ENCODE measurements at places on chromosomes 7 and 10.

DNA sequence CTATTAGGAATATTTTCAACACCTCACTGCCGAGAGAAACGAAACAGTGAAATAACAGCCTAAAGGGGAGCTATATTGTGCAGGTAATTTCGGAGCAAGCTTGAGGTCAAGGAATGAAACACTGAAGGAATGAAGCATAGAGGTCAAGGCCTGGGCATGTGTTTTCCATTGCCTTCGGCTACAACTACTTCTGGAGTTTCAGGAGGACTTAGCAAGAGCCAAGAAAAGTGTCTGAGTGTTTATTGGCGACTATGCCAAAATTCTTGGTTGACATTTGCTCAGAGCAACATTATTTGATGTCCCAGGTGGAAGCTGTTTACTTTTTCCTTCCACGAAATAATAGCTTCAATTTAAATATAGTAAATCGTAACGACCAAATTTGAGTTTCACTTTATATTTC lies 89.6 kb upstream of the IFRD1 start:
- H3K27ac ChIP-seq, result no peak overlapping the region
- DNase-seq, result no peak
- no peak overlapping the region for H3K4me3 ChIP-seq
- no peaks in the 10 kb centered on the region for H3K4me1 ChIP-seq
- no peaks in the 10 kb centered on the region for H3K36me3 ChIP-seq

- peaks cover 3% of the 10 kb centered on the region for H3K36me3 ChIP-seq
- H3K27me3 ChIP-seq, result no peaks in the 10 kb centered on the region
- H3K27ac ChIP-seq, result no peak overlapping the region
- no peak overlapping the region for H3K4me3 ChIP-seq
Measured at GRCh38 chr7:71191771-71192170, 59.8 kb downstream of the GALNT17 start.

- no peak for DNase-seq
- H3K27ac ChIP-seq, result peak overlapping the region; percentile 98
- peaks cover 35% of the 10 kb centered on the region for H3K36me3 ChIP-seq
- H3K4me3 ChIP-seq, result peak overlapping the region; percentile 80
- H3K4me1 ChIP-seq, result peaks cover 44% of the 10 kb centered on the region
Measured at GRCh38 chr7:41882745-41883420, 180.0 kb upstream of the INHBA start.

- no peak for DNase-seq
- H3K4me1 ChIP-seq, result no peaks in the 10 kb centered on the region
- no peaks in the 10 kb centered on the region for H3K36me3 ChIP-seq
- H3K27me3 ChIP-seq, result no peaks in the 10 kb centered on the region
- H3K27ac ChIP-seq, result no peak overlapping the region
- H3K4me3 ChIP-seq, result no peak overlapping the region
Measured at GRCh38 chr10:5830629-5831445, 17.6 kb upstream of the GDI2 start.

DNA sequence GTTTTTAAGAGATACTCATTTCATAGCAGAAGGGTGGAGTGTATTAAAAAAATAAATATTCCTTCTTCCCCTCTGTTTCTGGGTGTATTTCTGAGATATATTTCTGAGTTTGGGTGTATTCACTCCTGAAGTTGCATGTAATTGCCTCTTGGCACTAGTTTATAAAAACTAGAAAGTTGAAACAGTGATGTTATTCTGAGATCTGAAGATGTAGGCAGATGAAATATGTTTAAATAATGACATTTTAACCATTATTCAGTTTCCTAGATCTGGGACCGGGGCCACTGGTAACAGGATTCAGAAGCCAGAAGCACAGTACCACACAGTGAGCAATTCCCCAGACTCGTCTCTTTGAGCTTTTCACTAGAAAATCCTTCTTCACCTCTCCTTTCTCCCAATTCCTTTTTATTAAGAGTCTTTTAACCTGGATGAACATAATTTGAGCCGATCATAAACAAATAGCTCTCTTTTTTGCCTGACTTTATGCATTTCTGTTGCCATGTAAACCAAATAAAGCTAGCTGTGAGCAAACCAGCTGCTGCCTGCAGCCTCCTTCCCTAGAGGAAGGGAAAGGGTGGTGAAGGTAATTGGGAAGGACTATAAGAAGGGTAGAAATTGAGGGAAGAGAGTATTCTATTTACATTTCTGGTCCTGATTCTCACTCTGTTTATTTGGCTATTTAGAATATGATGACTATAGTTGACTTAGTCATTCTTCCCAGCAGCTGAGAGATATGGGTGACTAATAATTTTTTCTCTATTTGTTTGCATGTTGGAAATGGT lies 101.8 kb upstream of the STRIP2 start:
- no peaks in the 10 kb centered on the region for H3K27me3 ChIP-seq
- no peak overlapping the region for H3K4me3 ChIP-seq
- no peak overlapping the region for H3K27ac ChIP-seq
- H3K36me3 ChIP-seq, result no peaks in the 10 kb centered on the region
- DNase-seq, result no peak

GRCh38 chr10:945778-946177 lies 14.3 kb upstream of the LARP4B start:
- no peaks in the 10 kb centered on the region for H3K27me3 ChIP-seq
- DNase-seq, result no peak
- H3K4me3 ChIP-seq, result no peak overlapping the region

GRCh38 chr10:70685455-70685911 lies 13.2 kb downstream of the ADAMTS14 start:
- no peaks in the 10 kb centered on the region for H3K36me3 ChIP-seq
- H3K4me1 ChIP-seq, result no peaks in the 10 kb centered on the region
- H3K27ac ChIP-seq, result no peak overlapping the region
- no peak overlapping the region for H3K4me3 ChIP-seq
- no peaks in the 10 kb centered on the region for H3K27me3 ChIP-seq

- H3K4me1 ChIP-seq, result peaks cover 36% of the 10 kb centered on the region
- H3K27ac ChIP-seq, result no peak overlapping the region
- no peak for DNase-seq
- H3K36me3 ChIP-seq, result no peaks in the 10 kb centered on the region
- H3K27me3 ChIP-seq, result no peaks in the 10 kb centered on the region
- H3K4me3 ChIP-seq, result no peak overlapping the region
Measured at GRCh38 chr7:106423111-106423510, 138.3 kb upstream of the NAMPT start.

GRCh38 chr10:35739998-35740397 lies 97.9 kb upstream of the FZD8 start:
- no peak for DNase-seq
- H3K4me3 ChIP-seq, result no peak overlapping the region
- H3K27me3 ChIP-seq, result no peaks in the 10 kb centered on the region
- no peaks in the 10 kb centered on the region for H3K4me1 ChIP-seq
- H3K27ac ChIP-seq, result no peak overlapping the region

DNA sequence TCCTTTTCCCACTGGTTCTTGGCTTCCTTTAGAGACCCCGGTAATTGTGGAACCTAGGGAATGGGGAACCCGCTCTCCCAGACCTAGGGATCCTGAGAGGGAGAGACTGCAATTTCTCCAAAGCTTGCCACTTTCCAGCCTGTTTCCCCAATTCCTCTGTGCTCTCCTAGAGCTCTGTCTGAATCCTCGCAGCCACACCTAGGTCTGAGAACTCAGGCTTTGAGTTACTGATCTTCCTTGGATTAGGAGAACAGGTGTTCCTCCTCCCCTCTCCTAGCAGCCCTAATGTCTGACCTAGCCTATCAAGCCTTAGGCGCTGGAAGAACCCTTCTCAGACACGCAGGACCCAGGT lies 20.0 kb downstream of the WNT8B start:
- peaks cover 11% of the 10 kb centered on the region for H3K27me3 ChIP-seq
- peaks cover 37% of the 10 kb centered on the region for H3K4me1 ChIP-seq
- H3K27ac ChIP-seq, result peak overlapping the region; percentile 40
- H3K4me3 ChIP-seq, result peak overlapping the region; percentile 80
- no peak for DNase-seq

DNA sequence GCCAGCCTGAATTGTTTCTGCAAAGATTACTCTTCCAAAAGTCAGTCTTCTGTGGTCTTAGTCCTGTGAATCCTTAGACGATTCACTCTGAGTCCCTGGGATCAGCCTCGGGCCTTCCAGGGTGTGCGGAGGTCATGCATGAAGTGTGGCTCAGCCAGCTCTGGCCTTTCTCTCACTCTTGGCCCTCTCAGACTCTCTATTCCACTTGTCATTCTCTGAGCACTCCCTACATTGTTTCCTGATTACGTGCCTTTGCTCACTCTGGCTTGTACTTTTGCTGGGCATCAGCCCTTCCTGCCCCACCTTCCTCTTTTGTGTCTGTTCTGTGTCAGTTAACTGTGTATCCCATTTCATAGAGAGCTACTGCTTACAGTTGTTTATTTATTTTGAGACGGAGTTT lies 36.0 kb downstream of the CCNY start:
- no peak overlapping the region for H3K4me3 ChIP-seq
- no peak for DNase-seq
- H3K27ac ChIP-seq, result no peak overlapping the region
- peaks cover 40% of the 10 kb centered on the region for H3K4me1 ChIP-seq

GRCh38 chr7:144723301-144723700 lies 112.6 kb downstream of the TPK1 start:
- H3K36me3 ChIP-seq, result no peaks in the 10 kb centered on the region
- H3K27me3 ChIP-seq, result no peaks in the 10 kb centered on the region
- H3K4me3 ChIP-seq, result no peak overlapping the region
- no peaks in the 10 kb centered on the region for H3K4me1 ChIP-seq

GRCh38 chr7:158013085-158013668 lies 574.4 kb downstream of the PTPRN2 start:
- no peaks in the 10 kb centered on the region for H3K36me3 ChIP-seq
- H3K27me3 ChIP-seq, result peaks cover 2% of the 10 kb centered on the region
- H3K27ac ChIP-seq, result no peak overlapping the region
- no peaks in the 10 kb centered on the region for H3K4me1 ChIP-seq
- no peak for DNase-seq

DNA sequence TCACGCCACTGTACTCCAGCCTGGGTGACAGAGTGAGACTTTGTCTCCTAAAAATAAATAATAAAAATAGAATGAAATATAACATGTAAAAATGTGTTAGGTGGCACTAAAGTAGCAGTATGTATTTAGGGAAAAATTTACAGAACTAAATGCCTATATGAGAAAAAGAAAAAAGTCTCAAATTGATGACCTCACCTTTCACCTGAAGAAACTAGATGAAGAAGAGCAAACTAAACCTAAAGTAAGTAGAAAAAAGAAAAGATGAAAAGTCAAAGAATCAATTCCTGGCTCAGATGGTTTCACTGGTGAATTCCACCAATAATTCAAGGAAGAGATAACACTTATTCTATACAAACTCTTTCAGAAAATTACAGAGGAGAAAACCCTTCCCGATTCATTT lies 106.5 kb upstream of the NANOS1 start:
- no peaks in the 10 kb centered on the region for H3K36me3 ChIP-seq
- no peak overlapping the region for H3K4me3 ChIP-seq
- no peak for DNase-seq

GRCh38 chr10:93813507-93814465 lies 56.0 kb downstream of the LGI1 start:
- DNase-seq, result peak; percentile 23
- H3K27me3 ChIP-seq, result peaks cover 27% of the 10 kb centered on the region
- H3K27ac ChIP-seq, result no peak overlapping the region
- H3K4me3 ChIP-seq, result no peak overlapping the region
- H3K36me3 ChIP-seq, result no peaks in the 10 kb centered on the region
- no peaks in the 10 kb centered on the region for H3K4me1 ChIP-seq

GRCh38 chr10:633279-634245 lies 55.9 kb downstream of the DIP2C start:
- peaks cover 17% of the 10 kb centered on the region for H3K27me3 ChIP-seq
- no peak overlapping the region for H3K27ac ChIP-seq
- H3K36me3 ChIP-seq, result no peaks in the 10 kb centered on the region
- H3K4me3 ChIP-seq, result no peak overlapping the region
- no peaks in the 10 kb centered on the region for H3K4me1 ChIP-seq
- no peak for DNase-seq

DNA sequence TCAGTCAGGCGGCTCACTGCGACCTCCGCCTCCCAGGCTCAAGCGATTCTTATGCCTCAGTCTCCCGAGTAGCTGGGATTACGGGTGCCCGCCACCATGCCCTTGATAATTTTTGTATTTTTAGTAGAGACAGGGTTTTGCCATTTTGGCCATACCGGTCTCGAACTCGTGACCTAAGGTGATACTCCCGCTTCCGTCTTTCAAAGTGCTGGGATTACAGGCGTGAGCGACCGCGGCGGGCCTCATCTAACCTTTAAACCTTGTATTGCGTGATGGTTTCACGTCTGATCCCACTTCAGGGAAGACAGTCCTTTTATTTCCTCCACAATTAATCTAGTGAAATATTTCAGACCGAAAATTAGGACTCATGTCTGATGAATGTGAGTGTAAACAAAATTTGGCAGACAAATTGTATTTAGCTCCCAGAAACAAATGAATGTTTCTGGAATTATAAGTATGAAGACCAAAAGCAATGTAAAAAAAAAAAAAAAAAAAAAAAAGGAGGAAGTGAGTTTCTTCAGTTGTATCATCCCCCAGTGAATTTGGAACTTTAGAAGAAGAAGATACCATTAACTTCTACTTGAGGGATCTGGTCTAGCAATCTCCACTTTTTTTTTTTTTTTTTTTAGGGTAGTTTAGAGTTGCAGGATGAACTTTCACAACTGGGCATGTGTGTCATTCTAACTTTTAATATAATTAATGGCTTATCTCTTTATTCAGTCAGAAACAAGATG lies 1.6 kb downstream of the NUP42 start:
- peak overlapping the region; percentile 79 for H3K27ac ChIP-seq
- peaks cover 12% of the 10 kb centered on the region for H3K27me3 ChIP-seq
- peaks cover 29% of the 10 kb centered on the region for H3K4me1 ChIP-seq
- no peak for DNase-seq

DNA sequence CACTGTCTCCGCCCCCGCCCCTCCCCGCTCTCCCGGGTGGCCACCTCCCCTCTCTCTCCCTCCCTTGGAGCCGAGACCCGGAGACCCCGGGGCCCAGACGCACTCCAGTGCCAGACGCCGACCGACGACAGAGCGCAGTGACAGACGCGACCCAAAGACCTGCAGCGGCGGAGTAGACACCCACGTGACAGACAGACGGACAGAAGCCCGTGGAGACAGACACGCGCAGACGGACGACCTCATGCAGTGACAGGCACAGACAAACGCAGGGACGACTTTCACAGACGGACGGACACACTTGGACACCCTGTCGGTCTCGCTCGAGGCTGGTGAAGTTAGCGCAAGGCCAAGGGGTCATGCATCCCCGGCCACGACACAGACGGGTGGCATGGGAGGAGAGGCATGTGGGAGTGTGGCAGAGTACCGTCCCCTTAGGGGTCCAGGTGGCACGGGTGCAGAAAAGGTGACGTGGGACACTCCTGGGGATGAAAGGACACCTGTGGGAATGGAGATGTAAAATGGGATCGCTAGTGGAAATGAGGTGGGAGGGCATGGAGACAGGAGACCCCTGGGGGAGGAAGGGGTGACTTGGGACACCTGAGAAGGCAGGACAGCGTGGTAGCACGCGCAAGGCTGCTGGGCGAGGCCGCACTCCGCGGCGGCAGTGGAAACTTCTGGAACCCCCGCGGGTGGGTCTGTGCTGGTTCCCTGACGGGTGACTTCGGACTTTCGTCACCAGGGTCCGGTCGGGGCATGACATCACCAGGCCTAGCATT lies 456 bp upstream of the ACHE start:
- H3K4me1 ChIP-seq, result peaks cover 10% of the 10 kb centered on the region
- DNase-seq, result no peak
- H3K27ac ChIP-seq, result peak overlapping the region; percentile 41
- H3K36me3 ChIP-seq, result no peaks in the 10 kb centered on the region
- peaks cover 56% of the 10 kb centered on the region for H3K27me3 ChIP-seq
- H3K4me3 ChIP-seq, result peak overlapping the region; percentile 78

Data from T-helper 2 cell treated with Interferon-gamma antibody and Interleukin-4, amounts not matched to agents 5 μg/mL and 100 μg/mL, for 36 hours (primary cell).